RPMI7951 (cell line): ENCODE measurements at places on chromosomes 16 and 17. TPM values are rescaled to one million over a fixed set of nuclear protein-coding genes. Genes with fewer than 3 reads are reported as not detected.
A peak's percentile ranks its signal among the peaks of the same experiment; 100 is the strongest.

The TIMP2 gene
- total RNA-seq: 115 and 147 TPM in 2 replicates

The ADAD2 gene
- total RNA-seq: not detected in 2 replicates

The STH gene
- not detected in 2 replicates for total RNA-seq

The TMEM114 gene
- not detected in 2 replicates for total RNA-seq

The CLEC18B gene
- not detected in 2 replicates for total RNA-seq

The TCAP gene
- total RNA-seq: 0.24 and 0.39 TPM in 2 replicates

The NPEPPS gene
- total RNA-seq: 29.1 and 36.6 TPM in 2 replicates

DNA sequence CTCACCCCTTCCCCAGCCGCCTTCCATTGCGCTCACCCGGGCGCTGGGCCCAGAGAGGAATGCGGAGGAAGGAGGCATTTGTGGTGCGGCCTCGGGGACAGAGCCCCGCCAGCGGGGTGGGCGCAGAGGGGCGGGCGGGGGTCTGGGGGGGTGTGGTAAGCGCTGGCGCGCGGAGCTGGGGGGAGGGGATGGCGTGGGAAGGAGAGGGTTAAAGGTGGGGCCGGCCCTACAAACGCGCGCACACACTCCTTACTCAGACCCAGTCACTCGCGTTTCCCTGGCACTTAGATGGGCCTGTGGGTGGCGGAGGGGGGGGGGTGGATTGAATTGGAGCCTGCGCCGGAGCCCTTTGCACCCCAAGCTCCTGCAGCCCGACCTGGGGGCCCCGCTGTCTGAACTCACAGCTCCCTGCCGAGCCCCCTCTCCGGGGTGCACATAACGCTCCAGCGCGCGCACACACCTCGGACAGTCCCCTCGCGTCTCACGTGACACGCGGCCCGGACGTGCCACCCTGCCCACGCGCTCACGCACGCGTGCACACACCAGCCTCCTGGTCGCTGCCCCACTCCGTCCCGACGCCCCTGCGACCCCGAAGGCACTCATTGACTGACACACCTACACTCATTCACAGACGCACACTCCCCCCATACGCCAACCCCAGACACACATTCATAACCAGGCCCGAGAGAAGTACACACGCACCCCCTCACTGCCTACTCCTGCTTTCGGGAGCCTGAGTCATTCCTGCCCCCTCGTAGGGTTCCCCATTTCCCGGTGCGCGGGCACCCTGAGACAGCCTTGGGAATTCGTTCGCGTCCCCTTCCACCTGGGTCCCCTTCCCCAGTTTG lies 844 bp downstream of the TBKBP1 start:
- no peak for DNase-seq

DNA sequence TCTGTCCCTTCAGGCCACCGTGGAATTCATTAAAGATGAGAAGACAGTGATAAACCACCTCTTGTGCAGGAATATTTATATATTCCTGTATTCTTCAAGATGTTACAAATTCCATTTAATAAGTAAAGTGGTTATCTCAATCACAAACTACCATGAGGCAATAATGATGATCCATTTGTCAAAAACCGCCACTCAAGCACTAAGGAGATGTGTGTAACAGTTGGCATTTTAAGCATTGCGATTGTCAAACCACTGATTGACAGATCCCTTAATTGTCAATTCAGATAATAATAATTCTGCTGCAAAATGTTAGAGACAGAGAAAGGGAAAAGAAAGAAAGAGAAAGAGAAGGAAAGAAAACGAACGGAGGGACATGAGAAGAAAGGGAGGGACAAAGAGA lies 476.1 kb upstream of the RBFOX1 start:
- no peak for DNase-seq

- DNase-seq: no peak
These were observed 30.7 kb downstream of the CEP95 start for GRCh38 chr17:64537488-64537887.

- no peak for DNase-seq
These were observed 5.4 kb downstream of the DNAJA3 start for GRCh38 chr16:4431023-4431422.

- DNase-seq: peak; percentile 61
These were observed 23.0 kb upstream of the NSRP1 start for GRCh38 chr17:30093463-30094147.

DNA sequence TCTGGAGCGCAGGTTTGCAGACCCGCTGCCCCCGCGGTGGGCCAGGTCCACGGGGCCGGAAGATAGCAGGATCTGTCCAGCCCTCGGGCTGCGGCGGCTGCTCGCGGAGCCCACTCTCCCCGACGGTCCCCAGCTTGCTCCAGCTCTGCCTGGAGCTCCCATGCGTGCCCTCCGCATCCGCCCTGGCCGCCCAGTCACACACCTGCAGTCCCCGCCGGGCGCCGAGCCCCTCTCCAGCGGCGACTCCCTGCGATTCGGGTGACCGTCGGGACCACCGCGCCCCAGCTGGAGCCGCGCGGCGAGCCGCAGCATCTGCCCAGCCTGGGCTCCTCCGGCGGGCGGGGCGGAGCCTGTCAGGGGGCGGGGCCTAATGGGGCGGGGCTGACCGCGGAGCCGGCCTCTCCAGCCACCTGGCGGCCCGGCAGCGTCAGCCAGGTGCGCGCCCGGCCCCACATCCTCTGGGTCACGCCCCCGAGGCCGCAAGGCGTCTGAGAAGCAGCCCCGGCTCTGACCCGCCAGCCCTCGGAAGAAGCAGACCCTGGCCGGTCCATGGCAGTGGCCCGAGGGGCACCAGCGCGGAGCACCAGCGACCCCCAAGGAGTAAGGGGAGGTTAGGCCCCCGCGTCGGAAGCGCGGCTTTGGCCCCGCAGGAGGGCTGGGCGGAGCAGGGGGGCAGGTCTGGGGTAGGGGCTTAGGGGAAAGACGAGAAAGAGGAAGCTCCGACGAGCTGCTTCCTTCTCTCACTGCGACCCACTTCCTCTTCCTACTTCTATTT lies at the start of gene PIK3R5:
Gene PIK3R5 (minus strand): TSS at position 314 of the 775 bp plus-strand sequence. CDS start 54,213 bp downstream, outside the sequence.
- DNase-seq: no peak

DNA sequence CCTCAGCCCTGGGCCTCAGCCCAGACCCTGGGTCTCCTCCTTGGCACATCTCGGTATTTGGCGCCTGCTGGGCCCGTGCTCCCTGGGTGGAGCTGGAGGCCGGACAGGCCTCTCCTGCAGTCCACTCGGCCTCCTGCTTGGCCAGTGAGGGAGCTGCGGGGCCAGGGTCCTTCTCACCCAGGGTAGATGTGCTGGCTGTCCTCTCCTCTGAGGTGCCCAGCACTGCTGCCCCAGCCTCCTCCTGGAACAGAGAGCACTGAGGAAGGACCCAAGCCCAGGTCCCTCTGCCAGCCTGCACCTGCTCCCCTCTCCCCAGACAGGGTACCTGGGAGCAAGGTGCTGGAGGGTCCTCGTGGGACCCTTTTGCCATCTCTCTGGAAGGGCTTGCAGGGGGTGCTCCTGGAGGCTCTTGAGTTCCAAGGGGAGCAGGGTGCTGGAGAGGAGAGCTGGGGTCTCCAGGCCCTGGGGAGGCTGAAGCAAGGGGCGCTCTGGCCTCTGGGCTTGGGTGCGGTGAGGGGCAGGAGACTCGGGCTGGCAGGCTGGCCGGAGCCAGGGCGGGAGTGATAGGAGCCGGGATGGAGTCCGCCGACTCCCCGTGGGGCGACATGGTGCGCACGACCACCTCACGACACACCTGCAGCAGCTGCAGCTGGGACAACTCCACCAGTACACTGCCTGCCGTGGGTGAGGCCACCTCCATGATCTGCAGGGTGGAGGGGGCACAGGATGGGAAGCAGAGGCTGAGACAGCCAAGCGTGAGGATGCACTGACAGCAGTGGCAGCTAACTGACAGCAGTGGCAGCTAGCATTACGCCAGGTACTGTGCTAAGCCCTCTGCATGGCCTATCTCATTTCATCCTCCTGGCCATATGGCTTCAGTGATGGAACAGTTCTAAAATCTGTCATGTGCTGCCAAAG lies 17.8 kb downstream of the TSPOAP1 start:
- DNase-seq: no peak

DNA sequence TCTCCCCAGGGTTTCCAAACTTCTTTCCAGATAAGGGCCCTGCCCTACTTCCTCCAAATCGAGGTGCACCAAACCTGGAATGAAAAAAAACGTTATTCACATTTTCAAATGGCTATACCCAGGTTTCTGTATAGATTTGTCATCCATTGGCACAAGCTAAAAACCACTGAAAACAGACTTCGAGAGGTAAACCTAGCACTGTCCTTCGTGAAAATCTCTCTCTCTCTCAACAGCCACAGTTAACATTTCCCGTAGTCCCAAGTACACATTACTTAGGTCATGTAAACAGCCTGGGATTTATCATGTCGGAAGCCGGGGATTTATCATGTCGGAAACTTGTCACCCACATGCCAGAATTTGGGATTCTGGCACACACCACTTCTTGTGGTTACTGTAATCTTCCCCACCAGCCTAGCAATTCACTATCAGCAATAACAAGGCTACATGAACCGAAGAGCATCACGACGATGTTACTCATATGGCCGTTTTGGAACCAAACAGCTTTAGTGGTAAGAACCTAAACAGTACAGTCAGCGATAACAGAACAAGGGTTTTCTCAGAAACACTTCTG lies 1.2 kb downstream of the DDX5 start:
- no peak for DNase-seq

DNA sequence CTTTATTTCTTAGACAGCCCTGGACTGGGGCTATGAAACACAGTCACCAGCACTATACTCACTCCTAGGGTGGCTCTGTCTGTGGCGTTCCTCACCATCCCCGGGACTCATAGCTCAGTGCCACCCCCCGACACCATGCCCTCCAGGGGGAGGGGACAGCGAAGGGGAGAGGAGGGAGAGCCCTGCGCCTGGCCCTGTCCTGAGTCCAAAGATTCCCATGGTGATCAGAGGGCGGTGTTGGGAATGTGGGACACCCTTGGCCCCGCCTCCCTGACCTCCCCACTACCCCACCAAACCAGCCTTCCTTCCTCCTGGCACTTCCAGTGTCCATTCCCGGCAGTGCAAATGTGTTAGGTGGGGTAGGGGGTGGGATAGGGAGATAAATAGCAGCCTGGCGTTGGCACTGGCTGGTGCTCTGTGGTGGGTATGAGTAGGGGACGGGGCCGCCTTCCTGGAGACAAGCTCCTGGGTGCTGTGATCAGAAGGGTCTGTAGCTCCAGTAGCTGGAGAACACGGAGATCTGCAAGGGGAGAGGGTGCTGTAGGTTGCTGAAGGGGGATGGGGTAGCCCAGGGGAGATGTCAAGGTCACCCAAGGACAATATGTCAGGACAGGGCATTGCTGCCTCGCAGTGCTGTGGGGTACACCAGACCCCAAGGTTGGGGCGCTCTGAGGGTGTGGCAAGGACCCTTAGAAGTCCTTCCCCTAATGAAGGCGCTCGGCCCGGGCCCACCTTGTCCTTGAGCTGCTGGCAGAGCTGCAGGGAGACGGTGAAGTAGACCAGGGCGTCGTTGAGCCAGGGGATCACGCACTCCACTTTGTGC lies 2.0 kb downstream of the SMIM22 start:
- no peak for DNase-seq

GRCh38 chr17:57924677-57925076 lies 30.5 kb downstream of the CUEDC1 start:
- DNase-seq: no peak

GRCh38 chr16:30758988-30759491 lies 2.8 kb downstream of the CFAP119 start:
- DNase-seq: no peak

GRCh38 chr16:56259425-56259779 lies 68.1 kb downstream of the GNAO1 start:
- no peak for DNase-seq

DNA sequence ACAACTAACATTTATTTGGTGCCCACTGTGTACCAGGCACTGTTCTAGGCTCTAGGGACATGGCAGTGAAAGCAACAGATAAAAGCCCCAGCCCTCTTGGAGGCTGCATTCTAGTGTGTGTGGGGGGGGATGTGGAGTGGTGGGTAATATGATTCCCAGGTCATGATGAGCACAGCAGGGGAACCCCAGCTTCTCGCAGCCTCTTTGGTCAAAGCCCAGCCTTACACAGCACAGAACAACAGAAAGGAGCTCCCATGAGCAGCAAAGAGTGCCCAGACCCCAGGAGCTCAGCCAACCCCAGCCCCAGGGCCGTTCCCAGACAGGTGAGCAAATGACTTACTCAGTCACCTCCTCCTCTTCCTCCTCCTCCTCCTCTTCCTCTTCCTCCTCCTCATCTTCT lies 21.9 kb downstream of the CNGB1 start:
- DNase-seq: no peak

- DNase-seq: no peak
These were observed 3.9 kb upstream of the KRT33A start for GRCh38 chr17:41354536-41354935.

GRCh38 chr17:63641692-63642448 lies 19.7 kb downstream of the MAP3K3 start:
- DNase-seq: no peak

DNA sequence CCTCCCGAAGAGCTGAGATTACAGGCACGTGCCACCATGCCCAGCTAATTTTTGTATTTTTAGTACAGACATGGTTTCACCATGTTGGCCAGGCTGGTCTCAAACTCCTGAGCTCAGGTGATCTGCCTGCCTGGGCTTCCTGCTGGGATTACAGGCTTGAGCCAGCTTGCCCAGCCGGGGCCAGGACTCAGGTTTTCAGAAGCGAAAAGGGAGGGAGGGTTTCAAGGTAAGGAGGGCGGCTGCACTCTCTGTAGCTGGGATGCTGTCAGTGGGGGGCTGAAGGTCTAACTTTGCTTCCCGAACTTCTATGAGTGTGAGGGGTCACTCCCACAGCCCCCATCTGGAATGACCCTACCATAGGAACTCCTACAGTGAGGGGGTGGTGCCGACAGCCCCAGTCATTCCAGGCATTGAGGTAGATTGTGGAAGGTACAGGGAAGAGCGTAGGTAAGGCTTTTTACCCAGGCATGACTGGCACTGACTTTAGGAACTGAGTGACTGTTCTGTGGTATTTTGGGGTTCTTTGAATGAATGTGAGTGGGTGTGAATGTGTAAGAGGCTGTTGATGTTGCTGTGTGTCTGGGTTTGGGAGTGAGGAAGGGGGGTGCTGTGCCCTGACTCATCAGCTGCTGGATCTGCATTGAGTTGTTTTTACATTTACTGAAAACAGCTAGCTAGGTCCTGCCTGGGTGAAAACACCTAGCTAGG lies 3.8 kb upstream of the C1QL1 start:
- DNase-seq: peak; percentile 44

- DNase-seq: peak; percentile 92
These were observed 384.9 kb downstream of the GRIN2A start for GRCh38 chr16:9797306-9797705.

DNA sequence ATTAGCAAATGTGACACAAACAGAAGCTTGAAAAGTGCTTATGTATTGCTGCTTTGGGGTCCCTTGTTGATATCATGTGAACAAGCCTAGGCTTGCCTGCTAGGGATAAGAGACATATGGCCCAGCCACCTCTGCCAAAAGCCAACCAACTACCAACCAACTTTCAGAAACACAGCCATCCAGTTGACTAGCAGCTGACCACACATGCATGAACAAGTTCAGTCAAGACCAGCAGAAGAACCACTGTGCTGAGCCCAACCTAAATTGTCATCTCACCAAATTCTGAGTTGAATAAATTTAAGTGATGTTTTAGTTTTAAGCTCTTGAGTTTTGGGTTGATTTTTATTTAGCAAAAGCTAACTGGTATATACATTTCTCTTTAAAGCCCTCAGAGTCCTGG lies 3.5 kb downstream of the ERN2 start:
- DNase-seq: no peak

- DNase-seq: no peak
These were observed 13.4 kb downstream of the RBBP6 start for GRCh38 chr16:24552705-24553246.
